ENCODE measurements at places on chromosomes 2 and 18. TPM values are rescaled to one million over a fixed set of nuclear protein-coding genes. Genes with fewer than 3 reads are reported as not detected.

The APLF gene
- 3.2 TPM for total RNA-seq

The GALNT5 gene
- 0.09 TPM for total RNA-seq

The ZC3H8 gene
- total RNA-seq = 7.3 TPM

The KCNG3 gene
- not detected for total RNA-seq

The TMEM198 gene
- not detected for total RNA-seq

The PTPRM gene
- 104 TPM for total RNA-seq

The DYNAP gene
- not detected for total RNA-seq

The LINC00305 gene
- total RNA-seq = not detected

The NCK2 gene
- total RNA-seq = 51.1 TPM

The GPR55 gene
- not detected for total RNA-seq

The CERKL gene
- not detected for total RNA-seq

The BMP10 gene
- total RNA-seq = not detected

The IFIH1 gene
- 18.7 TPM for total RNA-seq

The TEKT4 gene
- total RNA-seq = not detected

The CNGA3 gene
- not detected for total RNA-seq

The SLC5A7 gene
- not detected for total RNA-seq

The CENPA gene
- total RNA-seq = 5.1 TPM

The TTLL4 gene
- 7.6 TPM for total RNA-seq

The TMEM178A gene
- not detected for total RNA-seq

The OTOS gene
- total RNA-seq = not detected

The REG3A gene
- total RNA-seq = not detected

The CHRNG gene
- total RNA-seq = not detected

The CBLN2 gene
- not detected for total RNA-seq

The MYO7B gene
- not detected for total RNA-seq

The MAP3K19 gene
- total RNA-seq = not detected

The SLC16A14 gene
- total RNA-seq = 0.09 TPM

The FARP2 gene
- total RNA-seq = 38.3 TPM

The LRRC30 gene
- total RNA-seq = not detected
